Right lobe of liver (tissue), 6 donors: ENCODE measurements at places on chromosomes 13 and 19. TPM values are rescaled to one million over a fixed set of nuclear protein-coding genes. Genes with fewer than 3 reads are reported as not detected.

- peaks cover 29% of the 10 kb centered on the region for H3K36me3 ChIP-seq
- DNase-seq = no peak
- no peak overlapping the region for H3K4me3 ChIP-seq
These were observed 15.3 kb upstream of the ZNF554 start for GRCh38 chr19:2804156-2805004.

GRCh38 chr13:41974262-41974900 is 13.5 kb upstream of the VWA8 start:
- no peak overlapping the region for H3K4me3 ChIP-seq
- no peaks in the 10 kb centered on the region for H3K27me3 ChIP-seq
- no peak for DNase-seq
- peaks cover 7% of the 10 kb centered on the region for H3K4me1 ChIP-seq
- peak overlapping the region; percentile 5 for H3K27ac ChIP-seq

The ZNF221 gene
- 1.8 TPM for total RNA-seq

GRCh38 chr19:15432629-15433518 is 14.1 kb upstream of the AKAP8L start:
- H3K27me3 ChIP-seq = no peaks in the 10 kb centered on the region
- H3K4me3 ChIP-seq = peak overlapping the region; percentile 75
- no peaks in the 10 kb centered on the region for H3K36me3 ChIP-seq
- no peaks in the 10 kb centered on the region for H3K4me1 ChIP-seq

- H3K4me1 ChIP-seq = no peaks in the 10 kb centered on the region
- peak within 1 kb of the TSS; percentile 48 for H3K4me3 ChIP-seq
- peak; percentile 77 for DNase-seq
- no peaks in the 10 kb centered on the region for H3K27me3 ChIP-seq
These were observed at the start of gene TBXA2R for GRCh38 chr19:3606690-3607289. TSS of gene TBXA2R (minus strand) at chr19:3606875. CDS start at chr19:3600634, 6,241 bp downstream.

The FOXO1 gene
- 15.0 TPM for total RNA-seq

DNA sequence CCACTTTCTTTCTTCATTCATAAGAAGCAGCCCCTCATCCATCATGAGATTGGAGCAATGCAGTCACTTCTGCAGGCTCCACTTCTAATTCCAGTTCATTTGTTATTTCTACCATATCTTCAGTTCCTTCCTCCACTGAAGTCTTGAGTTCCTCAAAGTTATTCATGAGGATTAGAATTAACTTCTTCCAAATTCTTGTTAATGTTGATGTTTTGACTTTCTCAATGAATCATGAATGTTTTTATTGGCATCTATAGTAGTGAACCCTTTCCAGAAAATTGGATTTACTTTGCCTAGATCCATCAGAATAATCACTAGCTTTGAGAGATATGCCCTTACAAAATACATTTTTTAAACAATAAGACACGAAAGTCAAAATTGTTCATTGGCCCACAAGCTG is 2567.7 kb upstream of the PCDH20 start:
- no peaks in the 10 kb centered on the region for H3K4me1 ChIP-seq
- H3K27me3 ChIP-seq = no peaks in the 10 kb centered on the region
- no peak for DNase-seq
- no peak overlapping the region for H3K4me3 ChIP-seq

GRCh38 chr13:45289936-45290563 is 50.9 kb downstream of the TPT1 start:
- no peak overlapping the region for H3K27ac ChIP-seq
- no peaks in the 10 kb centered on the region for H3K27me3 ChIP-seq
- no peak for DNase-seq
- no peaks in the 10 kb centered on the region for H3K36me3 ChIP-seq

The FFAR2 gene
- not detected for total RNA-seq

The CCDC169 gene
- not detected for total RNA-seq

DNA sequence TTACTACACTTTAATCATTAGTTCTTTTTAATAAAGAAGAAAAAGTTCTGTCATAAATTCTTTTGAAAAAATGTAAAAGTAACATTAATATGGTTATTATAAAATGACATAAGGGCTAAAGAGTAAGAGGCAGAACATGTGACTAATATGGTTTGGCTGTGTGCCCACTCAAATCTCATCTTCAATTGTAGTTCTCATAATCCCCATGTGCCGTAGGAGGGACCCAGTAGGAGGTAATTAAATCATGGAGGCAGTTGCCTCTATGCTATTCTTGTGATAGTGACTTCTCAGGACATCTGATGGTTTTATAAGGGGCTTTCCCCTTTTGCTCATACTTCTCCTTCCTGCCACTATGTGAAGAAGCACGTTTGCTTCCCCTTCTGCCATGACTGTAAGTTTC is 104.5 kb downstream of the UGGT2 start:
- H3K27ac ChIP-seq = no peak overlapping the region
- no peaks in the 10 kb centered on the region for H3K4me1 ChIP-seq
- H3K36me3 ChIP-seq = no peaks in the 10 kb centered on the region
- H3K4me3 ChIP-seq = no peak overlapping the region
- no peak for DNase-seq

GRCh38 chr13:105070452-105070851 is 1465.0 kb downstream of the EFNB2 start:
- H3K4me3 ChIP-seq = no peak overlapping the region
- H3K27me3 ChIP-seq = no peaks in the 10 kb centered on the region
- H3K27ac ChIP-seq = no peak overlapping the region
- H3K4me1 ChIP-seq = no peaks in the 10 kb centered on the region
- no peak for DNase-seq
- no peaks in the 10 kb centered on the region for H3K36me3 ChIP-seq

The PSG1 gene
- not detected for total RNA-seq

- H3K36me3 ChIP-seq = no peaks in the 10 kb centered on the region
- H3K4me1 ChIP-seq = no peaks in the 10 kb centered on the region
- H3K27me3 ChIP-seq = no peaks in the 10 kb centered on the region
These were observed 46.9 kb downstream of the PAN3 start for GRCh38 chr13:28185256-28185655.

DNA sequence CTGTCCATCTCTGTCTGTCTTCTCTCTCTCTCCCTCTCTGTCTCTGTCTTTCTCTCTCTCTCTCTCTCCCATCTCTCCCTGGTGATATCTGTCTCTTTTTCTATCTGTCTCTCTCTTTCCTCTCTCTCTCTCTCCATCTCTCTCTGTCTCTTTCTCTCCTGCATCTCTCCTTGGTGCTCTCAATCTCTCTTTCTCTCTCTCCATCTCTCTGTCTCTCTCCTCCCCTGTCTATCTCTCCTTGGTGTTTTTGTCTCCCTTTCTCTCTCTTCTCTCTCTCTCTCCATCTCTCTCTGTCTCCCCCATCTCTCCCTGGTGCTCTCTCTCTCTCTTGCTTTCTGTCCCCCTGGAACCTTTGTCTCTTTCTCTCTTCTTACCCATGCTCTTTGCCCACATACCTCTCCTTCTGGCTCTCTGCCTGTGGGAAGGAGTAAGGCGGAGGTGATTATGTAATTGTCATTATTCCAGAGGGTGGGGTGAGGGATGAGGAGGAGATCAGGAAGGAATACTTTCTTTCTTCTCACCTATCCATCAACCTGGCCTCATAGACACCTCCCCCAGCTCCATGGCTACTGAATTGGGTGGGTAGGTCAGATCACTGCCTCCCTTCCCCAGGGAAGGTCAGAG is 30.9 kb upstream of the CYP2B6 start:
- H3K36me3 ChIP-seq = no peaks in the 10 kb centered on the region
- no peaks in the 10 kb centered on the region for H3K4me1 ChIP-seq
- no peak overlapping the region for H3K4me3 ChIP-seq

GRCh38 chr13:46598140-46598819 is 45.3 kb downstream of the LRCH1 start:
- DNase-seq = no peak
- H3K27ac ChIP-seq = peak overlapping the region; percentile 27
- H3K27me3 ChIP-seq = no peaks in the 10 kb centered on the region
- H3K4me1 ChIP-seq = peaks cover 17% of the 10 kb centered on the region
- no peak overlapping the region for H3K4me3 ChIP-seq

DNA sequence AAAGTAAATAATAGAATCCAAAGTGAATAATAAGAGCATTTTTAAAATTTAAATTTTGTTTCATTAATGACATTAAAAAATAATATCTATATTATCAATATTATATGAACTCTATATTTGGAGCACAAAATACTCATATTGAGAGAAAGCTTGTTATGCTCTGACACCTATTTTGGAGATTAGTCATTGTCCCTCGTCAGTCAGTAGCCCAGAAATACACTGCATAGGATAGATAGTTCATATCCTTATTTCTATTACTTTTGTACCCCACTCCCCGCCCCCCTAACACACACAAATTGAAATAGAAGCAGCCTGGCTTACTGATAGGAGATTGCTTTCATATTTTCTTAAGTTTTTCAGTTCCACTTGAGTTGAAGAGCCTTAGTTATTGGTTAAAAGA is 652.8 kb downstream of the PCDH9 start:
- DNase-seq = no peak
- no peak overlapping the region for H3K4me3 ChIP-seq
- H3K4me1 ChIP-seq = no peaks in the 10 kb centered on the region
- no peak overlapping the region for H3K27ac ChIP-seq

DNA sequence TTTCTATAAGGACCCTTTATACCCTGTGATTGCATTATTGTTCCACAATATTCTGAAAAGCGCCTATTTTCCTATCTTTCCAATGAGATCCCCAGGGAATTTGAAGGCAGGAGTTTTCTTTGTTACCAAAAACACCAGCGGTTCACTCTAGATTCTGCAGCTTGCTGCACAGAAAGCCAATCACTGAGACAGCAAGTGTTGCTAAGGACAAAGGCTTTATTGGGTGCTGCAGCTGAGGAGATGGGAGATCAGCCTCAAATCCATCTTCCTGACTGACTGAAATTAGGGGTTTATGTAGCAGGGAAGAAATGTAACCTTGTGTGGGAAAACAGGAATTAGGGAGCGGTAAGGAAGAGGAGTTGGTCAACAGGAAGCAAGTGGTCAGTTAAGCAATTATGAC is 42.6 kb upstream of the MYO16 start:
- no peaks in the 10 kb centered on the region for H3K36me3 ChIP-seq
- H3K27ac ChIP-seq = no peak overlapping the region
- DNase-seq = no peak
- H3K4me3 ChIP-seq = no peak overlapping the region

The C3 gene
- total RNA-seq = 17,080 TPM

The HIPK4 gene
- total RNA-seq = 0.15 TPM

The UPK1A gene
- not detected for total RNA-seq

DNA sequence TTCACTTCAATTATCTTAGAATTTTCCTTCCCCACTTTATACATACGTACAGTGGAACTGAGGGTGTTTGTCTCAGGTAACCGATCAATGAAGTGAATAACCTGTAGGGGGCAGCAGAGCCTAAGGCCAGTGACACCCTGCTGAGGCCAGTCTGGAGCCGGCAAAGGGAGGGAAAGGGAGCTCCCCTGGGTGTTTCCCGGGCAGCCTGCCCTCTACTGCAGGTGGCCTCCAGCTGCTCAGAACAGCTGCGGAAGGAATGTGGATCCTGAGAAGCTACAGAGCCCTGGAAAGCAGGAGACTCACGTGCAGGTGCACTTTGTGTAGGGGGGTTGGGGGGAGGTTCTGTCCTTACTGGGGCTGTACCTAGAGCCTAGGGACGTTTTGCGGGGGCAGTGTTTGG is 832 bp upstream of the ZNF491 start:
- H3K27ac ChIP-seq = no peak overlapping the region
- no peaks in the 10 kb centered on the region for H3K27me3 ChIP-seq
- DNase-seq = peak; percentile 90

DNA sequence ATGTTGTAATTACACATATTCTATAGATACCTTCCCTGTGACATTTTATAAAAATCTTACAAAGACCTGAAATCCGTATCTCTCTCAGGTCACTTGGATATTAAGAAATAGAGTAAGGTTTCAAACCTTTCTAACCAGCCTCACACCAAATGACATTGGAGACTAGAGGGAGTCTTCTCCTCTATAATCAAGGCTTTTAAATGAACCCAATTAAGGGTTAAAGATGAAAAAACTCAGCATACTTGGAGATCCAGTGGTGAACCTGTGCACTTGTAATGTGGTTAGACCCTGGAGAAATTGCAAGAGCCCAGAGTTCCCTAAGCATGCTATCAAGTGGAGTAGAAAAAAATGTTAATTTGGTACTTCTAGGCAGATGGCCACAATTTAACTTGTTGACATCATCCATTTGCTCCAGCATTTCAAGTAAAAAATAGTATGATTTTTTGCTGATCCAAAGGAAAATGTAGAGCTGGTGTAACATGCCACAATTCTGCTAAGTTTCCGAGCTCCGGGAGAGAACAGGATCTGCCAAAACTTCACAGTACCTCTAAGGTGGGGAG is 554.1 kb upstream of the MIR17HG start:
- DNase-seq = no peak
- no peak overlapping the region for H3K4me3 ChIP-seq
- H3K4me1 ChIP-seq = no peaks in the 10 kb centered on the region
- no peaks in the 10 kb centered on the region for H3K36me3 ChIP-seq
- no peaks in the 10 kb centered on the region for H3K27me3 ChIP-seq

GRCh38 chr13:44903574-44903985 is 85.7 kb downstream of the NUFIP1 start:
- no peaks in the 10 kb centered on the region for H3K4me1 ChIP-seq
- H3K27ac ChIP-seq = no peak overlapping the region
- no peaks in the 10 kb centered on the region for H3K36me3 ChIP-seq
- no peak for DNase-seq
- no peak overlapping the region for H3K4me3 ChIP-seq
- no peaks in the 10 kb centered on the region for H3K27me3 ChIP-seq
